ENCODE measurements at places on chromosomes 1 and 21.
A peak's percentile ranks its signal among the peaks of the same experiment; 100 is the strongest.

DNA sequence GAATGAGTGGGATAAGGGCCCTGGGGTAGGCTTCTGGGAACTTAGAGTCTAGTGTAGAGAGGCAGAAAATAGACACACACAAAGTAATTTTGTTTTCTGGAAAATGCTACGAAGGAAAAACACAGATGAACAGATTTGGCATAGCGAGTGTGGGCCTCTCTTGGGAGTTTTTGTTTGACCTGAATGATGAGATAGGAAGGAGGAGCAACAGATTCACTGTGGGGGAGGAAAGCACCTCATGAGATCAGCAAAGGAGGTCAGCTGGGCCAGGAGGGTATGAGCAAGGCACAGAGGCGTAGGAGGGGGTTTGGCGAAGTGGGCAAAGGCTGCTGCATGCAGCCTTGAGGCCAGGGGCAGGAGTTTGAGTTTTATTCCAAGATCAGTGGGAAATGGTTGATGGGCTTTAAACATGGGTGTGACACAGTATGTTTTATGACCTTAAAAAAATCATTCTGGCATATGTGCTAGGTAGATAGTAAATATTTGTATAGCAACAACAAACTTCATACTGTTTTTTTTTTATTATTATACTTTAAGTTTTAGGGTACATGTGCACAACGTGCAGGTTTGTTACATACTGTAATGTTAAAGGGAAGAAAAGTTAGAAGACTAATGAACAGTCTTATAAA lies 57.9 kb downstream of the FGGY start:
- DNase-seq: no peak

- no peak for DNase-seq
Observed at GRCh38 chr1:104702731-104703130, 953.0 kb downstream of the AMY1C start.

DNA sequence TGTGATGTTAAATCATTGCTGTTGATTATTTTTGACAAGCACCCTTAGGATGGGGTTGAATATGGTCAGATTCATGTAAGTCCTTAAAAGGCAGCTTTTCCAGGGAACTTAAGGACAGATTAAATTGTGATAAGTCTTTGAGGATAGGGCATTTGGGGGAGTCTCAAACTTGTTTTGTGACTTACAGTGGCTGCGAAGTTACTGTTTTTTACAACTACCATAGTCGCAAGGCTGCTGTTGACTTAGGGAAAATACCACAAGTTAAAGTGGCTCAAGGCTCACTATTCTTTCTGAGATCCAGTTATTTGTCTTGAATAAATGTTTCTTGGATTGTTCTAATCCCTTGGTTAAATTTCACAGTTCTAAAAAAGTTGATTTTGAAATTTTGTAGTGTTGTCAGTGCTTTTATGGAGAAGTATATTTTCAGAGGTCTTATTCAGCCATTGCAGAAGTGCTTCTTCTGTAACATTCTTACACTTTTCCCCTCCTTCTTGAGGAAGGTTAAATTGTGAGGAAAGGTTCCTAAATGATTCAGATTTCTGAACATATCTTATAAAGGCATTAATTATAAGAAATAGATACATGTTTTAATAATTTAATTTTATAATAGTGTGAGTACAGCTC lies 47.0 kb upstream of the MPC2 start:
- DNase-seq: no peak

GRCh38 chr1:188708795-188709535 lies 1768.7 kb downstream of the BRINP3 start:
- DNase-seq: no peak

- DNase-seq: peak; percentile 61
Observed at GRCh38 chr1:227317523-227318015, 723 bp downstream of the CDC42BPA start.

GRCh38 chr1:95041491-95042165 lies 31.1 kb downstream of the ALG14 start:
- DNase-seq: peak; percentile 92

All from IMR-90 (cell line).